ENCODE measurements at places on chromosomes 4 and X.

DNA sequence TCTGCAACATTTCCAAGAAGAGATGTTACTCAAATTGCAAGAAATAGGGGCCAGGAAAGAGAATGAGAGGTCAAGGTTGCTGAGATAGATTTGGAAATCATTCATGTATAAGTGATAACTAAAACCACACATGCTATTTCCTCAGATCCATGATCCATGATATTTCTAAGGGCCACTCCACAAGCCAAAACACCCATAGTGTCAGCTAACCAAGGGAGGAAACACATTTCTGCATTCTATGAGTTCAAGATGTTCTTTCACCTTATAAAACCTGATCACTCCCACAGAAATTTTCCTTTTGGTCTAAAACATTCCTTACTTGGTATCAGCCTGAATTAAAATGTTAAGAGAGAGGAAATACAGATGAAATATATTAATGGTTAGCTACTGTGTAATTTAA, 47.2 kb downstream of the TBCK start:
- DNase-seq, result no peak

- peak; percentile 27 for DNase-seq
These were observed 107.4 kb upstream of the SLC4A4 start for GRCh38 chr4:71231129-71232055.

GRCh38 chr4:63618883-63619718, 790.1 kb downstream of the TECRL start:
- DNase-seq, result no peak

DNA sequence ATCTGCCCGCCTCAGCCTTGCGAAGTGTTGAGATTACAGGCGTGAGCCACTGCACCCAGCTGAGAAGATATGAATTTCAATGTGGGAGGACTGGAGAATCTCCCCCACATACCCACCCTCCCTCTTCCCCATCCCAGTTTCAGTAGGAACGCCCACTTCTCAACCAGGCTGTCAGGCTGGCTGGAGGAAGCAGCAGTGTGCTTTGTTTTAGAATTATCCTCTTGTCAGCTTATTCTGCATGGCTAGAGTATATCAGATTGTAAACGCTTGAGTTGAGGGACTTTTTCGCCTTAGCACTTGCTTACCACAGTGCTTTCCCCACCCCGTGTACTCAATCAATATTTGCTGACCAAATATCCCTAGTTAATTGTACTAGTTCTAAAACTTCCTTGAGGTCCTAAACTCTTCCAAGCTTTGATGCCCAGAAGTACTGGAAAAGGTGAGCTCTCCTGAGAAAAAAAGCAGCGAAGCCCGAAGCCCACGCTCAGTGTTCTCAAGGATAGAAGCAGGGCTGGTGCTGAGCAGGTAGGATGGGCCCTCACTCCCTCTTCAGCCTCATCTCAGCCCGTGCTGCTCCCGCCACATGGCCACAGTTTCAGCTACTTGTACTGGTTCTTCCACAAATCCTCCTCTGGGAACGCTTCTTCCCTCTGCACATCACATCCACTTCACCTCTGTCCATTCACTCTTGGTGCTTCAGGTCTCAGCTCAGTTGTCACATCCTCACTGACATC, 7.3 kb upstream of the ARHGAP10 start:
- DNase-seq, result no peak

DNA sequence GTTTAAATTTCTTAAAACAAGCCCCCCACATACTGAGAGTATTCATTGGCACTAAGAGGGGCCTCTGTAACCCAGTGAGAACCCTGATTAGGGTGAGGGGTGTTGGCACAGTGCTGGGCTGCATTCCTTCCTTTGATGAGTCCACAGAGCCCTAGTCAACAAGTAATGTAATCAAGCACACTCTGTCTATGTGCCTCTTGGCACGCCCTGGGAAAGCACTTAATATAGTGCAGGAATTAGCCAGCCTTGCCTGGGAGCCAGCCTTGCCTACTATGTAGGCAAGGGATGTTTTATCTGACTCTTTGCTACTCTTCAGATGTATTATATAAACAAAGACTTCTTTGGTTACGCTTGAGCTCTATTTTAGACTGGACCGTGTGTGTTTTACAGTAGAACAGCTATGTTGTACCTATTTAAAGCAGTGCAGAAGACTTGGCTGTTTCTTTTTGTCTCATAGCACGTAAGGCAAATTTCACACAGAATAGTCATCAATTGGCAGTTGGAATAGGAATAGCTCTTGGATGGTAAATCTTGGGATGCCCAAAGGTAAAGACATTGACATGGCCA, 64.3 kb downstream of the FRAS1 start:
- no peak for DNase-seq

DNA sequence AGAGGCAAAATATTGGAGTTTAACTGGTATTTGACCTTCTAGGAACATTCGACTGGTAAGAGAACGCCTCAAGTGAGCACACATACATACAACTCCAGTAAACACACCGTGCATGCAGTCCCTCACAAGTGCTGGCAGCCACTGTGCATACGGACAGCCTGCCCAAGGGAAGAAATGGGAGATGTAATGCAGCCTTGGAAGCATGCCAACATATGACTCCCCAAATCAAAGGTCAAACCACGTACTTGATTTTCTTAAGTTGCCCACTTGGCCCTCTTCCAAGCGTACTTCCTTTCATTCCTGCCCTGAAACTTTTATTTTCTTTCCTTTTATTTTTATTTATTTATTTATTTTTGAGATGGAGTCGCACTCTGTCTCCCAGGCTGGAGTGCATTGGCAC, 206.6 kb downstream of the SPRY1 start:
- no peak for DNase-seq

DNA sequence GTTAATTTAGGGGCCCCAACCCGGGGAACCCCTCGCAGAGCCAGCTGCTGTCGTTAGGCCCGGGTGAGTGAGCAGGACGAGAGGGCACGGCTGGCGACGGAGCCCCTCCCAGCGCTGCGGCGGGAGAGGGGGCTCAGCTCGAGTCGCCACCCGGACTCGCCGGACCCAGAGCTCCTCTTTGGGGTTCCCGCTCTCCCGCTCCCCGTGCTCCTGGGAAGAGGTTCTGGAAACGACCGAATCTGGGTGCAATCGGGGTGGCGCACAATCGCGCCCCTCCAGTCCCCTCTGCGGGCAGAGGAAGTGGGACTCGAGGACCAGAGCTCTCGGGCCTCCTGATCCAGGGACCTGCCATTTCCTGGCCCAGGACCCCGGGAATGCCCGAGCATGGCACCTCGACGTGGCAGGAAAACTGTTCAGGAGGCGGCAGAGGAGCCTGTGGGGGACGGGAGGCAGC, 37.3 kb upstream of the ARAF start:
- no peak for DNase-seq

GRCh38 chr4:87029356-87029755, 94.5 kb downstream of the AFF1 start:
- DNase-seq, result no peak

- no peak for DNase-seq
These were observed 39.1 kb upstream of the NPFFR2 start for GRCh38 chr4:71992571-71993312.

DNA sequence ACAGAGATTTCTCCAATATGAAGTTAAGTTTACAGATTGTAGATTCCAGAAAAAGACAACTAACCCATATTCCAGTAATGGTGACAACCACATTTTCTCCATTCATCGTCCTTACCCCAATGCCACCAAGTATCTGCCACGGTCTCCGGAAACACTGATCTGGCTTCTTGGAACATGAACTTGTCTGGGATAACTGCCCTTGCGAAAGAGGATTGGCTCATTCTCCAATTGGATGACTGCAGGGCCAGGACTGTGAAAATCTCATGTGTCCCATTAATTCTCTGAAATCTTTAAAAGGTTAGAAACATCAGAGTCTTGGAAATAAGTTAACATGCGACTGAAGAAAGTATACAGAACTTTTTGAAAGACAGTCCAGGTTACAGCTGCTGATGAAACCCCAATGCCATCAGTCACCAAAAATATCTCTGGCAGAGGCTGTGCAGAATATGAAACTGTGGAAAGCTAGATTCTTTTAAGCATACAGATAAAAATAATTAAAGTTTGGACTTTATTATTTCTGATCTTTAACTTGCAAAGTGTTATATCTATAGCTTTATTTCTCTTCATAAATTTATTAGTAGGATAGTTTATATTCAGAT, 496.9 kb downstream of the PPARGC1A start:
- DNase-seq, result no peak

GRCh38 chr4:159946983-159947615, 844.2 kb downstream of the RAPGEF2 start:
- DNase-seq, result peak; percentile 6

GRCh38 chr4:164536814-164537213, 217.1 kb upstream of the SMIM31 start:
- no peak for DNase-seq

GRCh38 chrX:146956760-146957159, 142.2 kb upstream of the CXorf51A start:
- DNase-seq, result no peak

GRCh38 chrX:16924631-16925480, 21.6 kb upstream of the REPS2 start:
- DNase-seq, result no peak

DNA sequence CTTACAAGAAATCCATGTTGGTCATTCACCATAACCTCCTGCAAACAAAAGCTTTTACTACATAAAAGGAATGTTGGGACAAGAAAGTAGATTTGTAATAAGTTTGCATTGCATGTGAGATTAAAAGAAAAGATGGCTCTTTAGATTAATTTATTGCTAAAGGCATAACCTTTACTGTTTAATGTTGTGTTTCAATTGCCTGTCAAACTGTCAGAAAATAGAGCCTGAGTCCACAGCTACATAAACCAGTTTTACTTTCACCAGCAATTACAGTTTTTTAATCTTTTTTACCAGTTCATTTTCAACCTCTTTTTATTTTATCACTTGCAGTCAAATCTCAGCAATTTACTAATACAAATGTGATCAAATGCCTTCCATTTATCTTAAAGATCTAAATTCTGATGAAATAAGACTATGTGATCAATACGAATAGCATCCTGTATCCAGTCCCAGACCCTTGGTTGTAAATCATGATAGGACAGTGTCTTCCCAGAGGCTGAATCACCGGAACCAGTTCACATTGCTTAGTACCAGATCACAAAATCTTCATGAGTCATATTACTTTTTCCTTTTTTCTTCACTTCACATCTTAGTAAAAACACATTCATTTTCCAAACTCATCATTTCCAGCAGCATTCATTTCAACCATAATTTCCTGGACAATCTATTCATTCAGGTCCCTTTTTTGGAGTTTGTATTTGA, 95.4 kb upstream of the FRG1 start:
- DNase-seq, result no peak

DNA sequence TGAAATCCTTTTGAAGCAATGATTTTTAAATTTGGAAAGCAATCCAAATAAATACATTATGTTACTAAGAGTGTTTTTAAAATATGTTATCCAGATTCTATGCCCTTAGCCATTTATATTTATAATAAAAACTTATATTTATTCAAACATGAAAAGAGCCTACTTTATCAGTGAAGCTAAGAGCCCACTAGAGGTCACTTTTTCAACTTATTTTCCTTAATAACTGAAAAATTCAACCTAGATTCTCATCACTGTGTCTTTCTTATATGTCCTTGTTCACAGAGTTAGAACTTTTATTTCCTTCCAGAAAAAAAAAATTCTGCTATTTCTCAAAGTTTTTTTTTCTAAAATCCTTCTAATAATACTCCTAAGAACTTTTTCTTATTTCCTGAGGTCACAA, 23.9 kb downstream of the PRDM8 start:
- no peak for DNase-seq

DNA sequence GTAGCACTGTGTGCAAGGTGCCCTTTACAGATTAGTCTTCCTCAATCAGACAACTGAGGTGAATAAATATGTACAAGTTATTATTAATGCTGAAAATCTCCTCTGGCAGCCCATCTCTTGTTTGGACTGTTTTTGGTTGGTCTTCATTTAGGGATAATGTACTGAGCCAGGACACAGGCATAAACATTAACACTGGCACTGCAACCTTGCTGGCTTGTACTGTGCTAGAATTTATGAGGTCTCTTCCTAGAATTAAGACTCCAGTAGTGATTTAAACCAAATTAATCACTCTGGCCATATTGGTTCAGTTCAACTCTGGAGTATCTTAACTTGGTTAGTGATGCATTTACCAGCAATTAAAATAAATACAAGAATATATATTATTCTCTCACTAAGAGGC, 244.7 kb upstream of the GK2 start:
- DNase-seq, result no peak

- DNase-seq, result no peak
These were observed 97.0 kb downstream of the AFAP1 start for GRCh38 chr4:7842384-7843279.

GRCh38 chr4:154010371-154010770, 221.5 kb upstream of the SFRP2 start:
- no peak for DNase-seq

- DNase-seq, result no peak
These were observed 126.1 kb downstream of the FAT4 start for GRCh38 chr4:125440814-125441213.

DNA sequence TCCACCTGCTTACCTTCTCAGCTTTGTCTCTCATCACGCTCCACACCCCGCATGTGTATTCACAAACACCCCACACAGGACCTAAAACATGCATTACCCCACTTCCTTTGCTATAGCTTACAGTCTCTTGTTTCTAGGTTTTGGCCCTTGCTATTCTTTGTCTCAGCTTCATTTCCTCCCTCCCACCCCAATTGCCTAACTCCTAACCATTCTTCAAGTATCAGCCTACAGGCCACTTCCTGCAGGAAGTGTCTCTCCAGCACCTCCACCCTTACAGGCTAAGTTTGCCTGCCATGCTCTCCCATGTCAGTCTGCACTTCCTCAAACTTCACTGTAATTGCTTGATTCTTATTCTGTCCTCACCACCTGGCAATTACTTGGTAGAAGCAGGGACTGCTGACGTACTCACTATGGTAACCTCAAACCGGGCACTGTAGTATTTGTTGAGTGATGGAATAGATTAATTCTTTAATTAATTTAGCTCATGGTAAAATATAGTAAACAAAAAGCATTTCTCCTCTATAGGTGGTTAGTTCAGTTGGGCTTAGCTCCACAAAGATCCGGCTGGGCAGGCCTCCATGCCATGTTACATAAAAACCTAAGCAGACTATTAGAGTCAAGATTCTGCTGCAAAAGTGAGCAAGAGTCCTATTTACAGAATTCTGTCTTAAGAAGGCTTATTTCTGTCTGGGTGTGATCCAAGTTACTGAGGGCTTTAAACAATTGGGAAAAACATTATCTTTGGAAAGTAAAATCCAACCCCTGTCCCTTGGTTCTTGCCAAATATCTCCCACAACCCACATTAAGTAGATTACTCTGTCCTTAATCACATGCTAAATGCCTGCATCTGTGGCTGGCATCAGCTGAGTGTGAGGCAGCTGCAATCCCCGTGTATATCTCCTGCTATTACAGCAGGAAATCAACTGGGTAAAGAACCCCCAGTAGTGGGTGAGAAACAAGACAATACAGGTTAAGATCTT, 124.7 kb upstream of the CPEB2 start:
- DNase-seq, result no peak

GRCh38 chrX:49291615-49292337, 11.7 kb upstream of the GAGE10 start:
- DNase-seq, result no peak
